AG08396 (cell line): ENCODE measurements at places on chromosomes 12 and 14.

DNA sequence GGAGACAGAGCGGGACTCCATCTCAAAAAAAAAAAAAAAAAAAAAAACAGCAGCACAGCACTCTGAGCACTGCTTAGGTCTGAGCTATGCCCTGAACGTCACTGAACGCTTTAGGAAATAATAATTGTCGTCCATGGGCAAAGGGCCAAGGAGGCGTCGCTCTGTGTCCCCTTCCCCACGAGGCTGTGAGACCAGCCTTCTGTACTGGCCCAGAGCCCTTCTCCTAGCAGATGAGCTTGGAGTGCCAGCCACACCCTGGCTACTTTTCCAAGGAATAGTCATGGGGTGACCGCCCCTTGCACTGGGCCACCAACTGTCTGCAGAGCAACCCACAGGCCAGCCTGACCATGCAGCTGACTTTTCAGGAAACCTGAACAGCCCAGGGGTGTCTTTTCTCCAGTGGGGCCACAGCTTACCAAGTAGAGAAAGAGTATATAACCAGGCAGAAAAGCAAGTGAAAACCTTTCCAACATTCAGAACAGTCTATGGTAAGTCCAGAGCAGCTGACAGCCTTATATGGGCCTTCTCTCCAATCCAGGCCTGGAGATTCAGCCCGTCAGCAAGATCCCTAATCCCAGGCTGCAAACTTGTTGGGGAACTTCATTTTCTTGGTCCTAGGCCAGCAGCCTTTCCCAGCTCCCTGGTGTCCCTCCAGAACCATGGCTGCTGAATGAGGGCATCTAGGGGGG, 28.5 kb downstream of the CD9 start:
- no peak for DNase-seq

DNA sequence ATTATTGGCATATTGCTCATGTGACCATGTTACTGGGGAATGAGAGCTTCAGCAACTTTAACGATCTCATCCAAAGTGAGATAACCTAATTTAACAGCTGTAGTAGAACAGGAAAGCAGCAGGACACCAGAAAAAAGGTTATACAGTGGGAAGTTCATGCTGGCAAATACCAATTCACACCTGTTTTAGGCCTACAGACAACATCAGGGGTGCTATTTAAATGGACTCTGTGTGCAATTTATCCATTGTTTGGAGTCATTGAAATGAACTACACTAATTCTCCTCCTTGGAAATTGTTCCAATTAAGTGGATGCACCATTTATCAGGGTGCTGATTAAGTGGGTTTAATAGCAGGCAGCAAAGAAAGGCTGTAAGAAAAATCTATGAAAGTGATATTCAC, 424.4 kb upstream of the LMO3 start:
- DNase-seq: no peak

GRCh38 chr12:49540229-49541139, 1.7 kb downstream of the KCNH3 start:
- DNase-seq: no peak

DNA sequence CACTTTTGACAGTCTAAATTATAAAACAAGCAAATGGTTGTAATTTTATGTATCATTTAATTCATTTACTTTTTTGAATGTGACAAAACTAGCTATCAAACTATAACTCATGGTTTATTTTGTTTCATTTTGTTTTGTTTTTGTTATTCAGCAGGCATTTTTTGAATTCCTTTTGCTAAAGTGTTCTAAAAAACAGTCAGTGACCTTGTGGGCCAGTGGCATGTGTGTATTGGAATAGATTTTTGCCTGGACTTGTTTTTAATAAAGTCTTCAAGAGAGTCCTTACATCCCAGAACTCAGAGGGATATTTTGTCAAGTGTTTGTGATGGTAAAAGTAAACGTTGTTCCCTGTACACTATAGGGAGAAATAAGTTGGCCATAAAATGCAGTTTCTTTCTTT, 369.7 kb upstream of the SYT1 start:
- DNase-seq: peak; percentile 11

GRCh38 chr12:107126796-107127481, 33.6 kb upstream of the CRY1 start:
- DNase-seq: no peak

DNA sequence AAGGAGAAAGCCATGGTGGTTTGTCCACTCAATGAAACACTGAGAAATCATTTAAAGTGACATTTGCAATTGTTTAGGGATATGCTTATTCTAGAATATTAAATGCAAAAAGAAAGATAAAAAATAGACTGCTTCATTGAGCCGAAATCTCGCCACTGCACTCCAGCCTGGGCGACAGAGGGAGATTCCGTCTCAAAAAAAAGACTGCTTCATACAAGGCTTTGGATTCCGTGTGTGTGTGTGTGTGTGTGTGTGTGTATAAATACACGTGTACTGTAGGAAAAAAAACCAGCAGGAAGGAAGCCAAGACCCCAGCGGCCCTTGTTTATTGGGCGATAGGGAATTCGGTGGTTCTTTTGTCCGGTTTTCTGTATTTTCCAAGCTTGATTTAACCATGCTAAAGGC, 3.2 kb upstream of the ZNF839 start:
- peak; percentile 21 for DNase-seq

- DNase-seq: no peak
Observed at GRCh38 chr14:88668448-88669116, 105.7 kb downstream of the ZC3H14 start.

DNA sequence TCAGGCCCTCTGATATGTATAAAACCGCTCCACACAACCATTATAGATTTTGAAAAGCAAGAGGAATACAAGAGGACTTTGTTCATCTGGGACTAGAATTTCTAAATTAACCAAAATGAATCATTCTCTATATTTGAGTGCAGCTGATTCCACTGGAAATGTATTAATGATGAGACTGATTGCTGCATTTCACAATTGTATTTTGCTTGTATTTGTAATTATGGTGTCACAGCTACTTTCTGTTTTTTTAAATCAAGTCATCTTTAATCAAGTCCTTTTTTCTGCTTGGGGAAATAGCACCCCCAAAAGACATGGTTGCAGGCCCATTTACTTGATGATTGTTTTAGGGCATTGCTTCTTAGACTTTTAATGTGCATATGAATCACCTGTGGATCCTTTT, 162.4 kb downstream of the KICS2 start:
- DNase-seq: no peak

- DNase-seq: no peak
Observed at GRCh38 chr14:69532561-69533340, 41.9 kb downstream of the CCDC177 start.

DNA sequence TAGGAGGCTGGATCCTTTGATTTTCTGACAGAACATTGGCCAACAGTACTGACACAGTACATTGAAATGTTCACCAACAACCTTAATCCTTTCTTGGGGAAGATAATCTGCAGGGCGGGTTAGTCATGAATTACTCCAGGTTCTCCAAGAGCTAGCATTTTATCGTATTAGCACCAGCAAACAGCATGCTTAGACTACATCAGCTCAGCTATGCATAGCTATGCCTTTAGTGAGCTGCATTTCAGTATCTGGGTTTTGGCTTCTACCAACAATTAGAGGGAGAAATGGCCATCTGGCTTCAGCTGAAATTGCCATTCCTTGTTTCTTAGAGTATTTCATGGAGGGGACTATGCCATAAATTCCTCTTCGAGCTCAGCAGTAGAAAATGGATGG, 33.8 kb downstream of the SAMD4A start:
- DNase-seq: no peak

GRCh38 chr12:28235015-28235414, 44.8 kb downstream of the CCDC91 start:
- DNase-seq: no peak
